ENCODE measurements at places on chromosomes 12 and 14. TPM values are rescaled to one million over a fixed set of nuclear protein-coding genes. Genes with fewer than 3 reads are reported as not detected.

CMTM5 gene
- polyA plus RNA-seq = 2.8 TPM

DNA sequence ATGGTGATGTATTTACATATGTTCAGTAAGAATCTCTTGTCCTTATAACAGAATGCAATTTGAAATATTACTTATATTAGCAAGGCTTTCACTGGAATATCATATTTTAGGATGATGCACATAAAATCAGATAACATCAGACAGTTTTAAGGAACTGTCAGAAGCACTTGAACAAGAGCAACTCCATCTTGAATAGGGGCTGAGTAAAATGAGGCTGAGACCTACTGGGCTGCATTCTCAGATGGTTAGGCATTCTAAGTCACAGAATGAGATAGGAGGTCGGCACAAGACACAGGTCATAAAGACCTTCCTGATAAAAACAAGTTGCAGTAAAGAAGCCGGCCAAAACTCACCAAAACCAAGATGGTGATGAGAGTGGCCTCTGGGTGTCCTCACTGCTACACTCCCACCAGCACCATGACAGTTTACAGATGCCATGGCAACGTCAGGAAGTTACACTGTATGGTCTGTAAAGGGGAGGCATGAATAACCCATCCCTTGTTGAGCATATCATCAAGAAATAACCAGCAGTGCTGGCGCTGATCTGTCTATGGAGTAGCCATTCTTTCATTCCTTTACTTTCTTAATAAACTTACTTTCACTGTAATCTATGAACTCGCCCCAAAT is 27.6 kb upstream of the ETV6 start:
- no peak for DNase-seq

DNA sequence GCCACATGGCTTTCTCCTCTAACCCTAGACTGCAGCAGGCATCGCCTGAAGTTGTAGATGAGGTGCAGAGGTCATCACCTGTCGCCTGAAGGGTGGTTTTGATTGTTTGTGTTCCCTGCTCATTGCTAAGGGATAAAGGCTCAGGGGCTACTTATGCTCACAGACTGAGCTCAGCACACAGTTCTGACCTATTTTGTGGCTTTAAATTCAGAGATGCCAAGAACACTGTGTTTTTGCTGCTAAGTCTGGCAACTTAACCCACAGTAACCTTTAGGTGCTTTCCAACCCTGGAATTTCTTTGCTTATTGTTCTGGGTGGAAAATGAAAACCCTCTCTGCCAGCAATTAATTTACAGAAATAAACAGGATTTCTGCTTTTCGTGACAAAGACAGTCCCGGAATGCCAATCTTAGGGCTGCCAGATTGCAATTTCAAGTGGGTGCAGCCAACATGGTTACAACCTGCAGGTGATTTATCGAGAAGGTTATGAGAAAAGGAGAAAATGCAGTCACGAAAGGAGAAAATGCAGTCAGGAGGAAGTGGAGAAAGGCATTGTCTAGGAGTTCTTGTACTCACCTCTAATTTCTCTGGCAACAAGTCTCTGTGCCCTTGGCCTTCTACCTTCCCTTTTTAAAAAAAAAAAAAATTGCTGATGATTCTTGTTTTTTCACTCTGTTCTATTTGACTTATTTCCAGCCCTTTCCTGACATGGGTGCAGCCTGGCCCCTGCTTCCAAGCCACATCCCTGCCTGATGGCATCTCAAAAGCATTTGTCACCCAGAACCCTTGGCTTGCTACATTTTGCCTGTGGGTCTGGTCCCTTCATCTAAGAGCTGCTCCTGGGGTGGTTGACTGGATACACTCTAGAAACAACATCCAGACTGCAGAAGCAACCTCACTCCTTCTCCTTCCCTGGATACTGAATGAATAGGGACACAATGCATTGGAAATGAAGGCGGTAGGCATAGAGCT is 23.3 kb downstream of the NPC2 start:
- no peak for DNase-seq

DNA sequence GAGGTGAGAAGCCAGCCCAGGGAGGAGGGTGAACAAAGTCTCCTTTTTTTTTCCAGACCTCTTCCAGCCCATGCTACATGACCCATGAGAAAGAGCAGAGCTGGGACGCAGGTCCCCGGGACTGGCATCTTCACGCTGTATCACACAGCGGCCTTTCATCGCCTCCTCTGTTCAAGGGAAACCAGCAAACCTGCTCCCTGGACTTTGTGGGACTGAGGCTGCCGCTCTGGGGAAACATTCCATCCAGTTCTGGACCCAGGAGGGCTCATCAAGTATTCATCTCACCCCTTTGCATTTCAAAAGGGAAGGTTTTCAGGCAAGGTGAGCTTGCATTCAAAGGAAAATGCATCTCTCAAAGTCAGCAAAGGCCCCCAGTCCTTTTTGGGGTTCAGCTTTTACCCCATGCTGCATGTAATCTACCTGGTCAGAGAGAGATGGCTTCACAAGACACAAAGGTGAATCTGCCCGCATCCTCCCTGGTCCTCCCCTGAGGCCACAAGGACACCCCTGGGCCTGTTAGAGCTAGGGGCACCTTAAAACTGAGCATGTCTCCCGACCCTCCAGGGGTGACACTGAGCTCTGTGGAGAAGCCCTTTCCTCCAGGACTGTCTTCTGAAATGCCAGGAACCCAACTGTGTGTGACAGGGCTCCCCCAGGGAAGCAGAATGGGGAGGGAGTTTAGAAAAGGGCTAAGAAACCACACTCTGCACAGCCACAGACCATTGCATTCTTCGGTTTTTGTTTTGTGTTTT is 21.2 kb upstream of the MEG3 start:
- no peak for DNase-seq

DNA sequence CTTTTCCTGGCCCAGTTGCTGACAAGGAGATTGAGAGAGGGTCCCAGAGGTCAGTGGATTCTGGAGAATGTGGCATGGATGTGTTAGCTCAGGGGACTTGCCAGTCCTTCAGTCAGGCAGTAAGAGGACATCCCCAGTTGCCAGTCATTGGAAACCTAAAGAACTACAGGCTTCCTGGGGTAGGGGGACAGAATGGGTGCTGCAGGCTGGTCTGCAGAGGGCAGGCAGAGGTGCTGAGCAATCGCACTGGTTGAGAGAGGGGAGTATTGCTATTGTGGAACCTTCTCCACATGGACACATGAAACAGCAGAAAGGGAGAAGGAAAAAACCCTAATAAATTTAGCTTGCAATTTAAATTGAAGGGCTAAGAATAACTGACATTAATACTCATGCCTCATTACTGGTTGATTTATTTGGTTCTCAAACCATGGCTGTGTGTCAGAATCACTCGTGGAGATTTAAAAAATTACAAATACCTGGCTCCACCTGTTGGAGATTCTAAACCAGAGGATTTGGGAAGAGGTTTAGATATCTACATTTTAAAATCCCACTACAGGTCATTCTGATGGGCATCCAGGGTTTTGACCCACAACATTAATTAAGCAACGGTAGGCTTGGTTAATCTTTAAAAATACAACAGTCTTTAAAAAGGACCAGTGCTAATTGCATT is 71.2 kb upstream of the SLC38A2 start:
- DNase-seq = no peak

GRCh38 chr12:29700761-29701481 is 82.8 kb downstream of the TMTC1 start:
- no peak for DNase-seq

DNA sequence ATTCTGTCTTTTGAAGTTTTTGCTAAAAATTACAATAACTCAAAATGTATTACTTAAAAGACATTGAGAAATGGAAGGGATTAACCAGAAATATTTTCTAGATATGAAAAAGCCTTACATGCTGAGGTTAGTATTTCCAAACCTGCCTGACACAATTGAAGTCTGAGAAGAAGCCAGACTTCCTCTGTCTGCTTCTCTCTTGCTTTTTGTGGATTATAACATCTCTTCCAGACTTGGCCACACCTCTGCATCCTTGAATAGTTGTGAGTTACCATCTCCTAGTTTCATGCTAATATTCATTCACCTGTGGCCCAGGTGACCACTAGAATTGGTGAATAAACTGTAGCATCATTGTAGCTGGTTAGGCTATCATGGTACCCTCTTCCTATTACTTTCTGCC is 497.6 kb downstream of the SLC16A7 start:
- no peak for DNase-seq

GRCh38 chr12:123089631-123090353 is 61.1 kb downstream of the PITPNM2 start:
- DNase-seq = no peak

GRCh38 chr12:73598626-73599025 is 939.0 kb upstream of the ATXN7L3B start:
- DNase-seq = no peak
